ENCODE measurements at places on chromosomes 1 and 21.
A peak's percentile ranks its signal among the peaks of the same experiment; 100 is the strongest.

DNA sequence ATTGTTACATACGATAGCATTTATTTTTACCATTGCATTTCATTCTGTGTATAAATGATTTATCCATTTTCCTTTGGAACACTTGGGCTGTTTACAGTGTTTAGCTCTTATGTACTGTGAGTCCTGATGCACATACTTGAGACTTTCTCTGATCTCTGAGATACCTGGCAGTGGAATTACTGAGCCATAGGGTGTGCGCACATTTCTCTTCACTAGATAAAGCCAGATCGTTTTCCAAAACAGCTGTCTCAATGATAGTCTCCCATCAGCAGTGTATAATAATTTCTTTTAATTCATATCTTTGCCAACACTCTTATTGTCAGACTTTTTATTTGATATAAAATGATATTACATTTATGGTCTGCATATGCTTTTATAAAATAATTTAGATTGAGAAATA lies 66.2 kb downstream of the VPS13D start:
- H3K27me3 ChIP-seq, result no peaks in the 10 kb centered on the region
- no peak overlapping the region for H3K4me3 ChIP-seq
- H3K4me1 ChIP-seq, result no peaks in the 10 kb centered on the region

DNA sequence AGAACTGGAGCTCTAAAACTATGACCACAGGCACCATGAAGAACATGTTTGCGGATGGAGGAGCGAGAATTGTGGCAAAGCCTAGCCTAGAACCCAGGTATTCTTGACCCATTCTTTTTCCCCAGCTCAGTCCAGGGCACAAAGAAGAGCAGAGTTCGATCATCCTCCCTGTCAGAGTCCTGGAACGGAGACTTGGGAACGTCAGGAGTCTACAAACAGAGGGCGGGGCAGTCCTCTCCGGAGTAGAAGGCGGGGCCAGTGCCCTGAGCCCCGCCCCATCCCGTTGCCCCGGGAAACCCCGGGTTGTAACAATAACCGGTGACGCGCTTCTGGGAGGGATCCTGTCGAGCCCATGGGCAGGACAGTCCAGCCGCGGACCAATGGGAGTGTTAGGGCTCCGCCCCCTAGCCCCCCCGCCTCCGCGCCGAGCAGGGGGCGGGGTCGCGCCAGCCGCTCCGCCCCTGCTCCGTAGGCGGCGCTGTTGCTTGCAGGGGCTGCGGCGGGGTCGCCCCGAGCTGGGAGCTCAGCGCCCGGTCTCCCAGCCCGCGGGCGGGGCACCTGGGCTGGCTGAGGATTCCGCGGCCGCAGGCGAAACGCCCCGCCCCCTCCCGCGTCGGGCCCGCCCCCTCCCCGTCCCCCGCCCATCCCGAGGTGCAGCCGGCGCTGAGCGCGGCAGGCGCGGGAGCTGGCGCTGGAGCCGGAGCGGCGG lies at the start of gene FOXO6:
Gene FOXO6 (plus strand): TSS at position 649 of the 709 bp plus-strand sequence.
- no peak within 1 kb of the TSS for H3K27ac ChIP-seq
- peak within 1 kb of the TSS; percentile 55 for H3K4me3 ChIP-seq
- H3K36me3 ChIP-seq, result no peaks in the 10 kb centered on the region
- peaks cover 53% of the 10 kb centered on the region for H3K27me3 ChIP-seq

DNA sequence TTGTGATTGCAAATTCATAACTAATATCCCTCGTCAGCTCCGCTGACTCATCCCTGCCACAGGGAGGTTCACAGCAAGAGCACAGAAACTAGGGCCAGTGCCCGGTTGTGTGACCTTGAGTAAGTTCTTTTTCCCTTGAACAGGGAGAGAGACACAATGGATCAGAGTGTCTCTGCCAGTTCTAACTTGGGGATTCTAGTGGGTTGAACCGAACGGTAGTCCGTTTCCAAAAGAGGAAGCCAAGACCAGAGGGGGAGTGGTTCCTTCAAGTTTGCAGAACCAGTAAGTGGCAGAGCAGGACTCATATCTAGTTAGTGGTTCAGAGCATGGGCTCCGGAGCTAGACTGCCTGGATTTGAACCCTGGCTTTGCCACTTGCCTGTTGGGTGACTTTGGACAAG lies 4.9 kb upstream of the SHISA4 start:
- peaks cover 25% of the 10 kb centered on the region for H3K4me1 ChIP-seq
- H3K27ac ChIP-seq, result no peak overlapping the region
- peaks cover 25% of the 10 kb centered on the region for H3K27me3 ChIP-seq

- H3K27me3 ChIP-seq, result no peaks in the 10 kb centered on the region
- H3K4me1 ChIP-seq, result peaks cover 59% of the 10 kb centered on the region
- peak; percentile 42 for ATAC-seq
- H3K4me3 ChIP-seq, result no peak overlapping the region
- peak overlapping the region; percentile 81 for H3K27ac ChIP-seq
Observed at GRCh38 chr1:31745096-31745945, 18.8 kb downstream of the ADGRB2 start.

DNA sequence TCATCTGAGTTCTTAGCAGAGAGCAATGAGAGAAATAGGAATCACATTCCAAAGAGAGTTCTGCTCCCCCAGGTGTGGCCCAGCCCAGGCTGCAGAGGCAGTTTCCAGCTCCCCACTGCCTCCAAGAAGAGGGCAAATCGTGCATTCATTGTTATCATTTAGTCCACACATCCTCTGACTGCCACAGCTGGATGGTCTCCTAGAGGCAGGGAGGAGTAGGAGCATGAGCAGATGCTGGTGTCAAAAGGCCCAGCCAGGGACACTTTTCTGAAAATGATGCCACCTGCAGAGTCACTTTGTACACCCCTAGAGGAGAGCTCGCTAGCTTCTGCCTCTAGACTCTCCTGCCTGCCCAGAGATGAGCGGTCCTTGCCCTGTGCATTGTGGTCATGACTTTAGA lies 33.6 kb upstream of the GNPAT start:
- H3K27me3 ChIP-seq, result no peaks in the 10 kb centered on the region
- H3K4me3 ChIP-seq, result no peak overlapping the region
- no peak overlapping the region for H3K27ac ChIP-seq
- ATAC-seq, result no peak
- H3K4me1 ChIP-seq, result peaks cover 14% of the 10 kb centered on the region

DNA sequence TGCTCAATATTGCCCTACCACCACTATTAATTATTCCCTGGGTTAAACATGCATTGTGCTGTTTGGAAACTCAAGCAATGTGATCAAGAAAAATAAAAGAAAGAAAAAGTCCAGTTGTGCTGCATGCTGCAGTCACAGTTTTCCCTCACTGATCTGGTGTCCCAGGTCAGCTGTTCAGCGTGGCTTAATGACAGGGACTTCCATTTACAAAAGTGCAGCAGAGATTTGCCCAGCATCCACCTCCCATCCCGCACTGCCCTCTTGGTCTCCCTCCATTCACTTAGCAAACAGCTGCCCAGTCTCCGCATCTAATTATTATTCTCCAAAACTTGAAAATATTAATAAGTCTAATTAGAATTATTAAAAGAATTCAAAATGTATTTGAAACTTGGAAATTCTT lies 2.0 kb upstream of the OR2T4 start:
- ATAC-seq, result no peak
- H3K4me1 ChIP-seq, result no peaks in the 10 kb centered on the region
- H3K36me3 ChIP-seq, result no peaks in the 10 kb centered on the region
- H3K27ac ChIP-seq, result no peak overlapping the region

GRCh38 chr1:69167876-69168275 lies 399.8 kb upstream of the LRRC7 start:
- H3K27ac ChIP-seq, result no peak overlapping the region
- no peaks in the 10 kb centered on the region for H3K4me1 ChIP-seq
- H3K4me3 ChIP-seq, result no peak overlapping the region
- H3K27me3 ChIP-seq, result no peaks in the 10 kb centered on the region
- H3K36me3 ChIP-seq, result no peaks in the 10 kb centered on the region

DNA sequence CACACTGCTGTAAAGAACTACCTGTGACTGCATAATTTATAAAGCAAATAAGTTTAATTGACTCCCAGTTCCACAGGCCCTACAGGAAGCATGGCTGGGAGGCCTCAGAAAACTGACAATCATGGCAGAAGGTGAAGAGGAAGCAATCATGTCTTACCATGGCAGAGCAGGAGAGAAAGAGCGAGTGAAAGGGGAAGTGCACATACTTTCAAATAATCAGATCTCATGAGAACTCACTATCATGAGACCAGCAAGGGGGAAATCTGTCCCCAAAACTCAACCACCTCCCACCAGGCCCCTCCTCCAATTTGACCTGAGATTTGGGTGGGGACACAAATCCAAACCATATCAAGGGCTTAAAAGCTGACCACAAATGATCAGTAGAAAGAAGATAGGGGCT lies 493.2 kb downstream of the PTPRC start:
- no peak overlapping the region for H3K27ac ChIP-seq
- no peaks in the 10 kb centered on the region for H3K27me3 ChIP-seq
- no peak overlapping the region for H3K4me3 ChIP-seq
- peaks cover 8% of the 10 kb centered on the region for H3K4me1 ChIP-seq

GRCh38 chr1:34976384-34977209 lies 8.6 kb downstream of the TMEM35B start:
- peaks cover 24% of the 10 kb centered on the region for H3K4me1 ChIP-seq
- H3K36me3 ChIP-seq, result peaks cover 33% of the 10 kb centered on the region
- no peak overlapping the region for H3K27ac ChIP-seq
- H3K4me3 ChIP-seq, result no peak overlapping the region
- no peaks in the 10 kb centered on the region for H3K27me3 ChIP-seq

GRCh38 chr1:189606795-189607476 lies 870.7 kb downstream of the BRINP3 start:
- ATAC-seq, result no peak
- H3K4me3 ChIP-seq, result no peak overlapping the region
- H3K27ac ChIP-seq, result no peak overlapping the region
- no peaks in the 10 kb centered on the region for H3K4me1 ChIP-seq
- no peaks in the 10 kb centered on the region for H3K36me3 ChIP-seq

GRCh38 chr1:80535466-80535865 lies 1265.3 kb upstream of the ADGRL2 start:
- H3K27ac ChIP-seq, result no peak overlapping the region
- H3K36me3 ChIP-seq, result no peaks in the 10 kb centered on the region
- no peaks in the 10 kb centered on the region for H3K27me3 ChIP-seq
- no peak for ATAC-seq
- H3K4me1 ChIP-seq, result peaks cover 6% of the 10 kb centered on the region

GRCh38 chr1:7585216-7585907 lies 185.7 kb upstream of the VAMP3 start:
- ATAC-seq, result no peak
- H3K4me1 ChIP-seq, result no peaks in the 10 kb centered on the region
- H3K27ac ChIP-seq, result no peak overlapping the region
- H3K36me3 ChIP-seq, result no peaks in the 10 kb centered on the region

DNA sequence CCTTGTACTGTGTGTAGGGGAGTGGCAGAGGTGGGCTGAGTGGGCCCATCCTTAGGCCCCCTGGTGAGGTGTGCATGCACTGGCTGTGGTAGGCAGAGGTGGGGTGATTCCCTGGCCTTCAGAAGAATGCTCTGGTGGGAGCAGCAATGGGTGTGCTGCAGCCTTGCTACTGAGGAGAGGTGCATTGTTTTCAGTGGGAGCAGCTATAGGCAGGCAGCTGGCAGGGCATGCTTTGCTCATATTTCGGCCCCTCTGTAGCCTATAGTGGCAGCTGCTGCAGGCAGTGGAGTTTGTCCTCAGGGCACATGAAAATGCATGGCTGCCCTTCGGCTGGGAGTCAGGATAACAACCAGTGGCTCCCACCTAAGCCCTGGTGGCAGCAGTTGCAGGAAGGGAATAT lies 10.1 kb upstream of the KCTD3 start:
- no peak for ATAC-seq
- no peak overlapping the region for H3K27ac ChIP-seq
- no peaks in the 10 kb centered on the region for H3K36me3 ChIP-seq
- no peak overlapping the region for H3K4me3 ChIP-seq
- H3K27me3 ChIP-seq, result peaks cover 14% of the 10 kb centered on the region

DNA sequence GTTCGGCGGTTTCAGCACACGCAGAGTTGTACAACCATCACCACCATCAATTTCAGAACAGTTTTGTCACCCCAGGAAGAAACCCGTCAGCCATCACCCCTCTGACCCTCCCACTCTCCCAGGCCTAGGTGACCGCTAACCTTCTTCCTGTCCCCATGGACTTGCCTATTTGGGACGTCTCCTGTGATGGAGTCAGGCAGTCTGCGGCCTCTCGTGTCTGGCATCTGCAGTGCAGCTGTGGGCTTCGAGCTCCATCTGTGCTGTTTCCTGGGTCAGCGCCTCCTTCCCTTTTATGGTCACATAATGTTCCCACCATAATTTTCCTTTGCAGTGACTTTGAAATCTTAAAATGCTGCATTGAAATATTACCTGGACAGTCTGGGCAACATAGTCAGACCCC lies 24.4 kb downstream of the SLC45A1 start:
- ATAC-seq, result no peak
- peaks cover 17% of the 10 kb centered on the region for H3K27me3 ChIP-seq
- no peaks in the 10 kb centered on the region for H3K4me1 ChIP-seq
- peaks cover 5% of the 10 kb centered on the region for H3K36me3 ChIP-seq
- H3K4me3 ChIP-seq, result no peak overlapping the region
- H3K27ac ChIP-seq, result no peak overlapping the region

- no peaks in the 10 kb centered on the region for H3K4me1 ChIP-seq
- H3K4me3 ChIP-seq, result no peak overlapping the region
- H3K27me3 ChIP-seq, result no peaks in the 10 kb centered on the region
- no peak overlapping the region for H3K27ac ChIP-seq
- H3K36me3 ChIP-seq, result no peaks in the 10 kb centered on the region
Observed at GRCh38 chr1:215018555-215018954, 64.0 kb upstream of the KCNK2 start.

DNA sequence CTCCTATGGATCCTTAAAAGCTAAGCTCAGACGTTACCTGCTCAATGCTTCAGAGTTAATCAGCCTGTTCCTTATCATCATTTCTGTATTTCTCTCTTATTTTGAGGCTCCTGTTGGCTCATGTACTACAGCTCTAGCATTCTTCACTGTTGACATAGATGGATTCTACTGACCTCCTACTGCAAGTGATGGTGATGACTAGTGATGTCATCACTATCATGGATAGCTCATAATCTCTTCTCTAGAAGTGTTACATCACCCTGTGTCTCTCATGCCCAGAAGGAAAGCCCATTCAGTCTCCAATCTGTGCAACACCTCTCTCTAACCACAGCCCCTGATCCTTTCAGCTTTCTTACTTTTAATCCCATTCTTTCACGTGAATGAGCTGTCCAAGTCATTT lies 168.2 kb upstream of the DPT start:
- H3K27me3 ChIP-seq, result peaks cover 12% of the 10 kb centered on the region
- H3K27ac ChIP-seq, result no peak overlapping the region
- no peaks in the 10 kb centered on the region for H3K36me3 ChIP-seq
- ATAC-seq, result no peak
- H3K4me3 ChIP-seq, result no peak overlapping the region

- H3K27ac ChIP-seq, result no peak overlapping the region
- no peaks in the 10 kb centered on the region for H3K4me1 ChIP-seq
- no peaks in the 10 kb centered on the region for H3K36me3 ChIP-seq
- no peak overlapping the region for H3K4me3 ChIP-seq
Observed at GRCh38 chr1:47469910-47470309, 32.1 kb downstream of the FOXD2 start.

DNA sequence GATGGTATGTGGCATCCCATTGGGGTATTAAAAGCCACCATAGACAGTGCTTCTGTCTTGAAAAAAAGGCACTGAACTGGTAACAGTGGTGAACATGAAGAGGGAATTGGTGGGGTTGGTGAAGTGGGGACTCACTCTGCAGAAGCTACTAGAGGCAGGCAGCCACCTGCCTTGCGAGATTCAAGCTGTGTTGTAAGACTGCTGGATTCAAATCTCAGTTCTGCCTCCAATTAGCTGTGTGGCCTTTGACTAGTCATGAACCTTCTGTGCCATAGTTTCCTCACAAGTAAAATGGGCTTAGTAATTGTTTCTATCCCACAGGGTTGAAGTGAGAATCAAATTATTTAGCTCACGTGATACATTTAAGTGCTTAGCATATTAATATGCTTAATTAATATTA lies 16.6 kb upstream of the ELOA start:
- H3K27ac ChIP-seq, result peak overlapping the region; percentile 99
- ATAC-seq, result no peak
- peaks cover 5% of the 10 kb centered on the region for H3K36me3 ChIP-seq
- H3K4me1 ChIP-seq, result peaks cover 57% of the 10 kb centered on the region
